ENCODE measurements at places on chromosomes 7 and 10.

- no peak for DNase-seq
Observed at GRCh38 chr7:5431560-5432015, 8.0 kb upstream of the TNRC18 start.

- no peak for DNase-seq
Observed at GRCh38 chr7:45242261-45242660, 84.7 kb downstream of the RAMP3 start.

DNA sequence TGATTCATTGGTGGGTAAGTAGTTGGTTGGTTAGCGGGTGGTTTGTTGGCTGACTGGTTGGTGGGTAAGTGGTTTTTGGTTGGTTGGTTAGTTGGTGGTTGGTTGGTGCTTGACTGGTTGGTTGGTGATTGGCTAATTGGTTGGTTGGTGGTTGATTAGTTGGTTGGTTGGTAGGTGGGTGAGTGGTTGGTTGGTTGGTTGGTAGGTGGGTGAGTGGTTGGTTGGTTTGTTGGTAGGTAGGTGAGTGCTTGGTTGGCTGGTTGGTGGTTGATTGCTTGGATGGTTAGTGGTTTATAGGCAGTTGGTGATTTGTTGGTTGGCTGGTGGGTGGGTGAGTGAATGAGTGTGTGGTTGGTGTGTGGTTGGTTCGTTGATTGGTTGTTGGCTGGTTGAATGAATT is 44.2 kb downstream of the CALML3 start:
- DNase-seq: no peak

DNA sequence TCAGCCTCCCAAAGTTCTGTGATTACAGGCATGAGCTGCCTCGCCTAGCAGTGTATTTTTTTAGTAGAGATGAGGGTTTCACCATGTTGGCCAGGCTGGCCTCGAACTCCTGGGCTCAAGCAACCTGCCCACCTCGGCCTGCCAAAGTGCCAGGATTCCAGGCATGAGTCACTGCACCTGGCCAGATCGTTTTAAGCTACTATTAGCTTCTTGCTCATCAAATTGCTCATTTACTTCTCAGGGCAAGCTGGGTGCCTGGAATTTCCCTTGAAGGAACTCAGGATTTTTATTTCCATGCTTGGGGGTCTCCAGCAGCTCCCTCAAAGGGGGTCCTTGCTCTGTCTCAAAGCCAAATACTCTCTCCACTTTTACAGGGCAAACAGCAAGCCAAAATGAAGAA is 798.0 kb upstream of the AUTS2 start:
- no peak for DNase-seq

DNA sequence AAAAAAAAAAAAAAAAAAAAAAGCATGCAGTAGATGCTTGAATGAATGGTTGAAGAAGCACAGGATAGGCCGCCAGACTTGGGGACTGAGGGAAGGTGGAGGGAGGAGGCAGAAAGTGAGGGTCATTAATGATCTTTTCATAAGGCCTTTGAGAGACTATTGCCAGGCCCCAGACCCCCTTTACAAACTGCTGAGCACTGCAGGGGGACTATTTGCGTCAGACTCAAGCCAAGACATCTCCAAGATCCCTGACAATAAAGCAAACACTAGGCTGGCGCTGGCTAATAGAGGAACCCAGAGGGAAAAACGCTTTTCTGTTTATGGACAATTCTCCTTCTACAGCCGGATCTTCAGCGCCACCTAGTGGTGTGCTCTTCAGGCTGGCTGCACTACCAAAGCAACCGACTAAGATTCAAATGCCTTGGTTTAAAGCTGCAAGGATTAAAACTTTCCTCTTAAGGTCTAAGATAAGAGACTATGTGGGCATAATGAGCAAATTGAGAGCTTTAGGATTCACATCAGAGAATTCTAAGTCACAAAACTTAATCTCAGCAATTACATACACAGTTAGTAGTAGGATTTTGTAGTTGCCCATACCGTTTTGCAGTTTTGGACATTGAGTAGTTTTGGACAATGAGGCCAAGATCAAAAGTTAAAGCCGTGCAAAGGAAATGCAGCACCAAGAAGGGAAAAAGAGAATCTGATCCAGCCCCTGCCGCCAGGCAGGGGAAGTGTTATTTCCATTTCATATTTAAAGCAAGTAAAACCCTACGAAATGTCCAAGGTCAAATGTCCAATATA is 17.9 kb upstream of the AGK start:
- DNase-seq: peak; percentile 47

- DNase-seq: no peak
Observed at GRCh38 chr10:100496567-100496966, 23.1 kb downstream of the SEC31B start.

DNA sequence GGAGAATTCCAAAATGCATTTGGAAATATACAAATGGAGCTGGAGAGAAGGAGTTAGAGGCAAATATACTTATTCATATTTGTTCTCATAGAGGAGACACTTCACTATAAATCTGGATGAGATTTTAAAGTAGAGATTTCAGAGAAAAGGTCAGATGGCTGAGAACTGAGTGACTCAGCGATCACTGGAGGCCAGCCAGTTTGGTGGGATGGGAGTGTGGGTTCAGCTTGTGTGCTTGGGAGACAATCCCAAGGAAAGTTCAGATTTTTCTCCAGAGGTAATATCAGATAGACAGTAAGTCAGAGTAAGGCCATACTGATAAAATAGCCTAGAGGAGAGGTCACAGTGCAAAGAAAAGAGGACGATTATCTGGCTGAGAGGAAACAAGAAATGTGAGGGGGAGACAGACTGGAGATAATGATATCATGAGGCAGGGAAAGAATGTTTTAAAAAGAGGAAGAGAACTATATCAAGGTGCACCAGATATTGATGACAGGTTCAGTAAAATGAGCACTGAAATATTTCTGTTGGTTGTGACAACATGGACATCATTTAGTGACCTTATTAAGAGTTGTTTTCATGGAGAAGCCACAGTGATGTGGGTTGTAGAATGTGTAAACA is 67.0 kb downstream of the MDFIC start:
- DNase-seq: peak; percentile 4

GRCh38 chr7:50957431-50957830 is 174.7 kb upstream of the GRB10 start:
- no peak for DNase-seq

DNA sequence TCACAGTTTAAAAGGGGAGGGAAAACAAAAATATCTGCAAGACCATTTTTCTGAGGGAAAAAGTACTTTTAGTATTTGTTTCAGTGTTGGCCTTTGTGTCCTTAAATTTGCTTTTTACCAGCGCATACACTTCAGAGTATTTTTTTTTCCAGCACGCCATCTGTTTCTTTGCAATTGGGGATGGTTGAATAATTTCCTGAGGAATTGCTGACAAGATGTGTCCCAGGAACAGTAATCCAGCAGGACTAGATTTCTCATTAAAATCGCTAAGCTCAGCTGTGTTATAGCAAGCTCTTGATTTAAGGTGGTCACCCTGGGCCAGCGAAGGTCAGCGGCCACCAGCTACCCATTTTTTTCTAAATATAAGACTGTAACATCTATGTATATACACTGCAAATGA is 156.9 kb upstream of the RHOBTB1 start:
- no peak for DNase-seq

- no peak for DNase-seq
Observed at GRCh38 chr10:75954486-75954885, 523.1 kb downstream of the LRMDA start.

DNA sequence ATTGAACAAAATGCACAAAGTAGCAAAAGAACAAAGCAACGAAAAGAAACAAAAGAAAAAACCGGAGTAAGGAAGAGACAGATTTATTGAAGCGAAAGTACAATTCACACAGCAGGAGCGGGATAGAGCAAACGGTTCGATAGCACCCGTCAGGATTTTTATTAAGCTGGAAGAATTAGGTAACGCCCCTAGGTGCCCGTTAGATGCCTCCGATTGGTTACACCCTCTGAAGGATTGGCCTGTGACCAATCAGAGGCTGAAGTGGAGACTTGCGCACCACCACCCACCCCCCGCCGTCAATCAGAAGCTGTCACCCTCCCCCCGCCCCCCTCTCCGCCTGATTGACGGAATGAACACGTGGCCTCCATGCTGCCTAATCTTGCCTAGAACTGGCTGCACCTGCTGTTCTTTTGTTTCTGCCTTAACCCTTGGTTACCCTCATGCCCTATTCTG is 16.8 kb downstream of the OCM2 start:
- DNase-seq: peak; percentile 30

GRCh38 chr10:17923728-17924127 is 28.0 kb upstream of the SLC39A12 start:
- DNase-seq: peak; percentile 59

DNA sequence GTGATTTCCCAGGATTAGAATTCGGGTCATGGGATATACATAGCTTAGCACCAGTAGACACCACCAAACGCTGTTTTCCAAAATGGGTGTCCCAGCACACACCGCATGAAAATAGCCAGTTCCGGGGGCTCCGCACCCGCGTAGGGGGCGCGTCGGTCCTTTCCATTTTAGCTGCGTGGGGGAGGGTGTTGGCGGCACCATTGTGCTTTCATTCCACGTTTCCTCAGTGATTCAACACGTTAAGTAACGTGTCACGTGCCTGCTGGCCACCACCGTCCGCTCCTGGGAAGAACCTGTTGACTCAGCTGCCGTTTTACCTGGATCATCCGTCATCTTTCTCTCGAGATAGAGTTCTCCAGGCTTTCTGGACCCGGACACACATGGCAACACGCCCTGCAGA is 25.6 kb upstream of the ADGRA1 start:
- no peak for DNase-seq

DNA sequence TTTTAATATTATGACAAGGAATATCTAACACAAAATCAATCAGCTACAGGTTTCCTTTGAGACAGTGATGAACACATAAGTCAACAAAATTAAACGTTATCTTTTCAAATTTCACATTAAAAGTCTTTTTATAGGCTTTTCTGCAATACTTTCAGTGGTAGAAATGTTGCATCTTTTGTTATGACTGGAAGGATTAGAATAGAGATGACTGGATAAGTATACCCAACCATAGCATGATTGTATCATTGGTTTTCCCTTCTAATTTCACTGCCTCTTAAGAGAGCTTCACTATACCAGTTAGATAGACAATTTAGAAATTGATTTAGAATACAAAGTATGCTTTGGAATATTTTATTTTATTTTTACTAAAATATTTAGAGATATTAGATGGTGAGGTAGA is 273.9 kb downstream of the PHF14 start:
- no peak for DNase-seq

GRCh38 chr7:81025360-81025759 is 106.5 kb upstream of the SEMA3C start:
- no peak for DNase-seq

DNA sequence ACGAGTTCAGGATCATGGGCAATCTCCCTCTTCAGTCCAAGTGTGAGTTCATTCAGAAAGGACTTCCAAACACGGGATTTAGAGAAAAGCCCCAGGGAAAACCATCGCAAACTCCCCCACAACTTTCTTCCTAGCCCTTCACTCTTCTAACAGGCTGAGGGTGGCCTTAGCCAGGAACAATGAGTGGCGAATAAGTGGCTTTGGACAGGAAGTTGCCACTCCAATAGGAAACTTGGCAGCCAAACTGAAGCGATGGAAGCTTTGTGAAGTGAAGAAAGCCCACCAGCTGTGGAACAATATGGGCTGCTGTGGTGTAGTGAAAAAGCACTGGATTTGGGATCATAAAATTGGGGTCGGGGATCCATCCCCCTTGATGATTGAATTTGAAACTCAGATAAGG is 193.2 kb downstream of the TEX36 start:
- no peak for DNase-seq

DNA sequence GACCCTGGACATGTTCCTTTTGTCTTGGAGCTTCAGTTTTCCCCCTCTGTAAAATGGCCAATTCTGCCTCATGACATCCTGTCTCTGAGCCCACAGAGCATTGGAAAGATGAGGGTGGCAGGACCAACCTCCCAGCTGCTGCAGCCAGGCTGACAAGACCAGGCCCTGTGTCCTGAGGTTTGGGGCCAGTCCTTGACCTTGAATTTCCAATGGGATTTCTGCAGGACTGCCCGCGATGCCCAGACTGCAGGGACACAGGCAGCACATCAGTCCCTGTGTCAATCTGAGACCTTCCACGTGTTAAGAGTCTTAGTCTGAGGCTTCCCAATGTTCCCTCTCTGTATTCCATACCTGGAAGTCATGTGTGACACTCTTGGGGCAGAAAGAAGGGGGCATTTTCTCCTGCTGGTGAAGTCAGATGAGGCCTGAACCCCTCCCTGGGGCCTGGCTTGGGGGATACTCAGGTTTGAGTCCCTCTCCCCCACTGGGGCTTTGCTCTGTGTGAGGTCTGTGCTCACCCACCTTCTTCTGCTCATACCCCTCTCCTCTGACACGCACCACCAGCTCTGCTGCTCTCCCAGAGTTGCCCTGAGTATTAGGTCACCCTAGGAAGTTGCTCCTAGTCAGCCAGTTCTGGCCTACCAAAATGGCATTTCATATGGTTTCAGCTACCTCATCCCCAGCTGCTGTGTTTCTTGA is 79.2 kb downstream of the ADCY1 start:
- no peak for DNase-seq

- DNase-seq: no peak
Observed at GRCh38 chr10:80504897-80505465, 32.7 kb upstream of the SH2D4B start.

GRCh38 chr10:106565546-106565945 is 599.0 kb downstream of the SORCS1 start:
- DNase-seq: no peak

- no peak for DNase-seq
Observed at GRCh38 chr7:50268223-50268622, 36.3 kb upstream of the IKZF1 start.

DNA sequence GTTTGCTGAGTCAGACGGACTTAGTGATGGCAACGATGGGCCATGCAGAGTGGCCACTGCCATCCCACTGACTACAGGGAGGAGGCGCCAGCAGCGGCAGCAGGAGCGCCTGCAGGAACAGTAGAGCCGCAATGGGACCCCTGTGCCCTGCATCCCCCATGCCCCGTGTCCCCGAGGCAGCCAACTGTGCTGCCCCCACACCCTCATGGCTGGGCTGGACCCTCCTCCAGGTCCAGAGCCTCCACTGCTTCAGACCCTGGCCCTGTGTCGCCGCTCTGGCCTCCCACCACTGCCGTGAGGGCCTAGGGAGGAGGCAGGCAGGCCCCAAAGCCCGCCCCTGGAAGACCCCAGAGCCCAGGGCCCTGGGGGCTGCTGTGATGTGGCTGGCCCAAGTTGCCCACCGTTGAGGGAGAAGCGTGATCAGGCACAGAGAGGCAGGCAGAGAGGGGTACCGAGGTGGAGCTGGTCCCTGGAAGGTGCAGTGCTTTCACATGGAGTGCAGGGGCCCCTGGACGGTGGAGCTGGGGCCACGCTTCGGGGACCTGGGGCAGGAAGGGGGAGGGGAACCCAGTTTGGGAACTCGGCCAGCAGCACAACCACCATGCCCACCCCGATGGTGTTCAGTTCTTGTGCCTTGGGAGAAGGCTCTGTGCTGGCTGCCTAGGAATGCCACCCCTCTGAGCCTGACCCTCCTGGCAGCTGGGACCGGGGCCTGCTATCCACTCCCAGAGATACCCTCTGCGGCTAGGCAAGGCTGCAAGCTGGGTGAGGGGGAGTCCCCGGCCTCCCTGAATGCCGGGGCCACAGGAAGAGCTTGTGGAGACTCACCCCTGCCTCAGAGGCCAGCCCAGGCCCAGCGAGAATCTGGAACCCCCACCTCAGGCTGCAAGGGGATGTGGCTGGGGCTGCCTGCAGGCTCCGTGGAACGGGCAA is 32.6 kb downstream of the DKK1 start:
- no peak for DNase-seq
